Metanephros (tissue), 2 donors: ENCODE measurements at places on chromosomes 2 and 18. TPM values are rescaled to one million over a fixed set of nuclear protein-coding genes. Genes with fewer than 3 reads are reported as not detected.

The DPYSL5 gene
- total RNA-seq: 2.1 TPM

The PDE6D gene
- total RNA-seq: 14.9 TPM

The CLEC4F gene
- total RNA-seq: not detected

The HAT1 gene
- total RNA-seq: 36.5 TPM

The EMILIN1 gene
- 164 TPM for total RNA-seq

The GPR55 gene
- 0.18 TPM for total RNA-seq

The POTEC gene
- not detected for total RNA-seq

The BMP10 gene
- total RNA-seq: not detected

The PPP1R1C gene
- total RNA-seq: 1.7 TPM

The TEX44 gene
- total RNA-seq: not detected

The DSG3 gene
- total RNA-seq: not detected

The PFN4 gene
- 2.6 TPM for total RNA-seq

The TCF7L1 gene
- 14.1 TPM for total RNA-seq

The DYNAP gene
- total RNA-seq: not detected

The FARSB gene
- 10.3 TPM for total RNA-seq

The RPRM gene
- 5.3 TPM for total RNA-seq

The NT5DC4 gene
- not detected for total RNA-seq

The C2orf66 gene
- total RNA-seq: not detected
